T-helper 2 cell (primary cell): ENCODE measurements at places on chromosomes 13 and 19.
A peak's percentile ranks its signal among the peaks of the same experiment; 100 is the strongest.

DNA sequence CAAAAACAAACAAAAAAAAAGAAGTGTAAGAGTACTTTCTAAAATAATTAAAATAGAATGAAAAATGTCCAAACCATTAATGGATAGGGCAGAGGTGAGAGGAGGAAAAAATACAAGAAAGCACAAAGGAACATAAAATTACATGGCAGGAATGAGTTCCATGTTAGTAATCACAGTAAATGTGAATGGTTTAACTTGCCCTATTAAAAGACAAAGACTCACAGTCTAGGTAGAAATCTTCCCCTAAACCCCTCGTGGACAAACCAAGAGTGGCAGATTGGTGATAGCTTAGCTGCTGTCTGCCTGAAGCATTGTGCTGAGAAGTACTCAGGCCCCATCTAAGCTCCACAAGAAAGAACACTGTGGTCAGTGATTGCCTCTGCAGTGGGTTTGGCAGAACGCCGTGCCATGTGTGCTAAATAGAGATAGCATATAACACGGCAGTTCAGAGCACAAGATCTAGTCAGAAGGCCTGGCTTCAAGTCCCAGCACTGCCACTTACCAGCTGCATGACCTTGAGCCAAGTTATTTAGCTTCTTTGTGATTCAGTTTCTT lies 103.5 kb downstream of the DPF1 start:
- DNase-seq = no peak

DNA sequence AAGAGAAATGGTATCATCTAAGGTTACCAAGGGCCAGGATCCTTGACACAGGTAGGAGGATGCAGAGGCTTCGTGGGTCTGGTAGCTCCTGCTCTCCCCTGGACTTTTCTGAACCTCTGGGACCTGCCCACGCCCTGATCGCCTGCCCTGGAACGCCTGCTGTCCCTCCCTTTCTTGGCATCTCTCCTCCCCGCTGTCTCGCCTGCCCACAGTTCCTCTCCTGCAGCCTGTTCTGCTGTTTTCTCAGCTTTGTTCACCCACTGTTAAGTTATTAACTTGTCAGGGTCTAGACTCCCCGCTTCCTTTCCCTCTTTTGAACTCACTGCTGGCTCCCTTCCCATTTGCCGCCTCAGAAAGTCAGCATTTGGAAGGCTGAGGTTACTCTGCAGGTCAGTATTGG lies 19.8 kb downstream of the SERP2 start:
- DNase-seq = no peak

DNA sequence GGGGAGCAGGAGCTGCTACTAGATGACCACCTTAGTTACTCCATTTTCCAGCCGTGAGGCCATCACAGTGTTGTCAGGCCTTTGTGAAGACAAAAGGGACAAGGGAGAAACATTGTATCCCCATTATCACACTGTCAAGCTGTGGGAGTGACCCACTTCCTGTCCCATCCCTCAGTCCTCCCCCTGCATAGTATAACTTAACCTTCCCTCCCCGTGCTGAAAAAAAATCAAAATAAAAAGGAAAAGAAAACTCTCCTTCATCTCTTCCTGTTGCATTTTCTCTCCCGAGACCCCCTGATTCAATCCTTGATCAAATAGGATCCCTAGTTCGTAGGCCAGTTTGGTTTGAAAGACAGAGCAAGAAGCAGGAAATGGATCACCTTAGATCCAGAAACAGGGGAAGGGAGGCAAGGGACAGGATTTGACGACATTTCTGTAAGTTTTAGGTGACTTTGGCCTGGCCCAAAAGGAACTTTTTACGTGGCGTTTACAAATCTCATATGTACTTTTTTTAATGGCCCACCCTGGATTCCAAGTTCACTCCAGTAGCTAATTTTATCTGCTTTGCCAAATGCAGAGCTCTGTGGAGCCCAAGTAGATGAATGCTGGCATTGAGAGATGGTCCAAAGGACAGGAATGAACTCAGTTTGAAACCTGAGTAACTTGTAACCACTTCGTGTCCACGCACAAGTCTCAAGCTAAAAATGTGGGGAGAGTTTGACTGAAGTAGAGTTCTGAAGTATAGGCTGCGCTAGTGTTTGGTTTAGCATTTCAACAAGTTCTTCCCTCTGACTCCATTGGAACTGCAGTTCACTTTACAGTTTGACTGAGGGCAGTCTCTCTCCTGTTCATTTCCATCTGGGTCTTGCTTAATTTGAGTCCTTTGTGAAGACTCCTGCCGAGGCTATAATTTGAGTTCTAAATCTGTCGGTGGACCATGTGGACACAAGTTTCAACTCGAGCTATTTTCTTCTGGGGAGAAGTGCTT lies 16.6 kb upstream of the GATAD2A start:
- DNase-seq = no peak

DNA sequence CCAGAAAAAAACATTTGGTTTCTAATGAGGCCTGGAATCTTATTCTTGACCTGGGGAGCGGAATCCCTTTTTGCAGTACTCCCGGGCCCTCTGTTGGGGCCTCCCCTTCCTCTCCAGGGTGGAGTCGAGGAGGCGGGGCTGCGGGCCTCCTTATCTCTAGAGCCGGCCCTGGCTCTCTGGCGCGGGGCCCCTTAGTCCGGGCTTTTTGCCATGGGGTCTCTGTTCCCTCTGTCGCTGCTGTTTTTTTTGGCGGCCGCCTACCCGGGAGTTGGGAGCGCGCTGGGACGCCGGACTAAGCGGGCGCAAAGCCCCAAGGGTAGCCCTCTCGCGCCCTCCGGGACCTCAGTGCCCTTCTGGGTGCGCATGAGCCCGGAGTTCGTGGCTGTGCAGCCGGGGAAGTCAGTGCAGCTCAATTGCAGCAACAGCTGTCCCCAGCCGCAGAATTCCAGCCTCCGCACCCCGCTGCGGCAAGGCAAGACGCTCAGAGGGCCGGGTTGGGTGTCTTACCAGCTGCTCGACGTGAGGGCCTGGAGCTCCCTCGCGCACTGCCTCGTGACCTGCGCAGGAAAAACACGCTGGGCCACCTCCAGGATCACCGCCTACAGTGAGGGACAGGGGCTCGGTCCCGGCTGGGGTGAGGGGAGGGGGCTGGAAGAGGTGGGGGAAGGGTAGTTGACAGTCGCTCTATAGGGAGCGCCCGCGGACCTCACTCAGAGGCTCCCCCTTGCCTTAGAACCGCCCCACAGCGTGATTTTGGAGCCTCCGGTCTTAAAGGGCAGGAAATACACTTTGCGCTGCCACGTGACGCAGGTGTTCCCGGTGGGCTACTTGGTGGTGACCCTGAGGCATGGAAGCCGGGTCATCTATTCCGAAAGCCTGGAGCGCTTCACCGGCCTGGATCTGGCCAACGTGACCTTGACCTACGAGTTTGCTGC lies at the start of gene ICAM4:
Gene ICAM4 (plus strand): TSS at position 153 of the 935 bp plus-strand sequence. CDS start 58 bp downstream, at position 211.
- no peak for DNase-seq

GRCh38 chr19:45767881-45768654 lies 984 bp downstream of the SIX5 start:
- peak; percentile 38 for DNase-seq

GRCh38 chr19:3047496-3048189 lies 14.7 kb downstream of the TLE5 start:
- DNase-seq = peak; percentile 31
